Stimulated activated naive CD4-positive, alpha-beta T cell (primary cell): ENCODE measurements at places on chromosomes 2 and 18.

GRCh38 chr2:240350696-240351087 is 84.8 kb upstream of the GPC1 start:
- DNase-seq: no peak

DNA sequence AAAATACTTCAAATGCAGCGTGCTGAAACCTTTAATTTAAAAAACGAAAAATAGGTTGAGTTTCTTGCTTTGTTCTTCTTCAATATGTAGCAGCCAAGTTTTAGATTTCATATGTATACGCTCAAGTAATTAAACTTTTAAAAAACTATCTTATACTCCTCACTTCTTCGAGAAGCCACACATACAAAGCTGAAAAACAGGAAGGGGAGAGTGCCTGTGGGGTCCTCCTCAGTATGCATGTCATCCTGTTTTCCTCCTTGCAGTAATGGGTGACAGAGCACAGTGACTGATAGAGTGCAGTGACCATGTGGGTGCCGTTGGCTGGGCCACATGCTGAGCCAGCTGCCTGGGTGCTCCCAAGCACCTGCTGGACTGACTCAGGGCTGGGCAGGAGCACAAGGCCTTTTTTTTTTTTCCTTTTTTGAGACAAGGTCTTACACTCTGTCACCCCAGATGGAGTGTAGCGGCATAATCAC is 33.3 kb downstream of the UXS1 start:
- DNase-seq: no peak

DNA sequence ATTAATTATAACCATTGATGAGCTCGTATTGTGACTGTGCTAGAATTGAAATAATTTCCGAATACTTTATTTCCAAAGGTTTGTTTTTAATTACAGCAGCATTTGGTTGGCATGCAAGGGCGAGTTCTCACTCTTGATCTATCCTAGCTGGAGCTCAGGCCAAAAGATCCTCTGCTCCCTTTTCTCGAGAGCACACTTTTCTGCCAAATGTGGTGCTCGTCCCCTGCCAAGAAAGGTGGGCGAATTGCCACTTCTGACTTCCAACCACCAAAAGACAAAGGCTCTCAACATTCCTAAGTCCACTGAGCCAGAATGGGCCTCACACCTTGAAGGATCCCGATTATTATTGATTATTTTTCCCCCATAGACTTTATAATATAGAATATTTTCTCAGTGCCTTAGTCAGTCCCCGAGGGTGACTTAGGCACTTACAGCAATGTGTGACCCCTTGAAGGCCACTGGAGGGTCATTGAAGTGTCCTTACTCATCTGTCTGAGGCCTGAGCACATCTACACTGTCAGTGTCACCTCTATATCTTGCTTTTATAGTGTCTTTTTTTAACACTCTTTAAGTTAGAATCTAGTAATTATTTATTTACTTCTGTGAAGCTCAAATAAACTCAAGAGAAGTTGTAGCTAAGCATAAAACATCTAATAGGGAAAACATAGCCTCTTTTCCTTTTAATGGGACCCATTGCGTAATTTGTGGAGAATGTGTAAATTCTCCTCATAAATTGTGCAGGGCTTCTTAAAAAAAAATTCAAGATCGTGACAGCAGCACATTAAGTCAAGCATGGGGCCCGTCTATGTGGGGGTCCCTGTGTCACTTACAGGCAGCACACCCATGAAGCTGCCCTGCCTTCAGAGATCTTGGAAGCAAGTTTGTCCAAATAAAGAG is 98.3 kb downstream of the MEIS1 start:
- no peak for DNase-seq

DNA sequence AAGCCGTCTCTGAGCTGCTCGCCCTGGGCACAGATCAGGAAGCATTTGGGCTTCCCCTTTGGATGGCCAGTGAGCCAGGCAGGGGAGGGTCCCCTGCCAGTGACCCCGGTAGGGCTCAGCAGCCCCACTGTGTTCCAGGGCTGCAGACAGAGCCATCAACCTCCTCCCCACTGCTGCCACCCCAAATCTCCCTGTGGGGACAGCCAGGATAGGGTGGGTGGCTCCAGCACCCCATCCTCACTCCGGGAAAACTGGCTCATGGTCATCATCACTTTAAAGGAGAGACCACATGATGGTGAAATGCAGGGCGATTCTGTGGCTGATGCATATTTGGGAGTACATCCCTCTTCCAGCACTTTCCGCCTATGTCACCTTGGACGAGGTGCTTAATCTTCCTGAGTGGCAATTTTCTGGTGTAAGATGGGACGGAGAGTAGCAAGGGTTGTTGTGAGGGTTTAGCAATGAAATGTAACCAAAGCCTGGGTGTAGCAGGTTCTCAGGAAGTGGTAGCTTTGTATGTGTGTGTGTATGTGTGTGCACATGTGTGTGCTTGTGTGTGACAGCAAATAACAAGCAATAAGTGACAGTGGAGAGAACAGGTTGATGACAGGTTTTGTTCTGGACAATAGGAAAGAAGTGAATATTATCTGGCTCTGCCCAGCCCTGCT is 61.8 kb downstream of the ACAA2 start:
- peak; percentile 27 for DNase-seq

- DNase-seq: no peak
Observed at GRCh38 chr18:5939801-5940667, 44.7 kb upstream of the TMEM200C start.

- no peak for DNase-seq
Observed at GRCh38 chr2:52518678-52519077, 1248.9 kb upstream of the CHAC2 start.

DNA sequence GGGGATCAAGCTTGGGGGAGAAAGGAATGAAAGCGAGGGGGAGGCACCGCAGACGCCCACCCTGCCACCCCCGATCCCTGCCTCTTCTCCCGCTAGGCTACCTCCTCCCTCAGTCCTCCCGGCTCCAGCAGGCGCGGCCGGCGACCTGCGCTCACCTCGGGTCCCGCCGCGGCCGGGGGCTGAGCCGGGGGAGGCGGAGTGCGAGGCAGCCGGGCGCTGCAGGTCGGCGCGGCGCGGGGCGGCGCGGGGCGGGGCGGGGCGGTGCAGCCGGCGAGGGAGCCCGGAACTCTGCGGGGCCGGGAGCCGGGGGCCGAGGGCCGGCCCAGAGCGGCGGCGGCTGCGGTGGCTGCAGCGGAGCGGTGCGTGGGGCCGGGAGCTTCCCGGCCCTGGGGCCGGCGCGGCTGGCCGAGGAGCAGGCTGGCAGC is 477 bp downstream of the ACVR1 start:
- peak; percentile 71 for DNase-seq

- DNase-seq: no peak
Observed at GRCh38 chr2:195489101-195489500, 167.9 kb upstream of the SLC39A10 start.

- no peak for DNase-seq
Observed at GRCh38 chr2:37809931-37810570, 115.0 kb upstream of the RMDN2 start.

- DNase-seq: no peak
Observed at GRCh38 chr2:159647667-159648066, 31.3 kb upstream of the BAZ2B start.
